T-cell (primary cell): ENCODE measurements at places on chromosomes 4 and X.

GRCh38 chr4:8639021-8639420 lies 46.5 kb downstream of the CPZ start:
- DNase-seq = no peak

- no peak for DNase-seq
Observed at GRCh38 chrX:100316987-100317386, 93.1 kb downstream of the PCDH19 start.

GRCh38 chrX:79035421-79035820 lies 90.2 kb downstream of the P2RY10 start:
- DNase-seq = no peak

DNA sequence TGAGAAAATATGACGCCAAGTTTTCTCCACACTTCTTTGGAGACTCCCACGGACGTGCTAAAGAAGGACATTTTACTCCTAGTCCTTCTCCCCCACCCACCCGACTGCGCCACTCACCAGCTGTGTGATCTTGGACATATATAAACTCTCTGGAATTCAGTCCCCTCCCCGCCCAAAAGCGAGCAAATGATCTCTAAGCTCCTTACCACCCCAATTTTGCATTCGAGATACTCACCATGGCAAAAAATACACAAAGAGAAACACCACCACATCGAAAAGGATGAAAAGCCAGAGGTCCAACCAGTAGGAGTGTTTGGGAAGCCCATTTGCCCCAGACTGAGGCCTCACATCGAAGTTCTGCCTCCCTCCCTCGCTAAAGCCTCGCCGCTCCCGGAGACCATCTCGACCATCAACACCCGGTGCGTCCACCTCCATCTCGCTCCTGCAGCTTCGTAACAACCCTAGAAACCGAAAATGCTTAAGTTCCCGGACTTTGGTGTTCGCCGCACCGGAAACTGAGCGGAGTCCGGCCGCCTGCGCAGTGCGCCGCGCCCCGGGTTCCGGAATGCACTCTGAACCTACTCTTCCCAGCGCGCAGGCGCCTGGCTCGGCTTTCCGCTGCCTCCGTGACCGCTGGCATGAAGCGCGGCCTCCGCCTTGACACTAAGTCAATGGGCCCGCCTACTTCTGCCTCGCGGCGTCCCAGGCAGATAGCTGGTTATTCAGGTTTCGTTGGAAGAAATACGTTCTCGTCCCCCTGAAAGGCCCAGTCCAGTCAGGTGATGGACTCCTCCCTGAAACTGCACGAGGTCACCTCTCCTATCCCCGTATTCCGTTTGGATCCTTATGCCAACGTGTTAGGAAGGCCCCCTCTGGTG lies 21.6 kb downstream of the FABP2 start:
- DNase-seq = peak; percentile 88

- DNase-seq = no peak
Observed at GRCh38 chr4:85787133-85787532, 312.2 kb downstream of the ARHGAP24 start.

DNA sequence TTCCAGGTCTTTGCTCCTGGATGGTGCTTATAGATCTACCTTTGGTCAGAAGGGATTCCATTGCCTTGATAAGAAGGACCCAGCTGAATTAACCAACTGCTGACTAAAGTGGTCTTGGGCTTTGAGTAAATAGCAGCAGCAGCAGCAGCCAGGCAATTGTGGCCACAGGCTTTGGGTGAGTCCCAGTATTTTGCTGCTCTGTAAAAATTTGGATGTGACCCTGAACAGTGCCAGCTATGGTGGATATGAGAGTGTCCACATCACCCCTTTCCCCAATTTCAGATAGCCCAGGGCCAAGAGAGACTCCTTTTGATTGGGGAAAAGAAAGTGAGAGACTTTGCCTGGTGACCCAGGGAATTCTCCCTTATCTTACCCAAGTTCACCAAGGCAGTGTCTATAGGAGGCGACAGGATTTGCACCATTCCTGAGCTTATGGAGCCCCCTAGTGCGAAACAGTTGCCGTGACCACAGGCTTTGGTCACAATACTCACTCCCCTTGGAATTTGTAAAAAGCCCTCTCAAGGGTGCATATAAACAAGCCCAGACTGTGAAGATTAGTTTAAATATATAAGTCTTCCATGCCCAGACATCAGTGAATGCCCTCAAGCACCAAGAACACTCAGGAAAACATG lies 518.0 kb downstream of the TMA16 start:
- DNase-seq = peak; percentile 9

DNA sequence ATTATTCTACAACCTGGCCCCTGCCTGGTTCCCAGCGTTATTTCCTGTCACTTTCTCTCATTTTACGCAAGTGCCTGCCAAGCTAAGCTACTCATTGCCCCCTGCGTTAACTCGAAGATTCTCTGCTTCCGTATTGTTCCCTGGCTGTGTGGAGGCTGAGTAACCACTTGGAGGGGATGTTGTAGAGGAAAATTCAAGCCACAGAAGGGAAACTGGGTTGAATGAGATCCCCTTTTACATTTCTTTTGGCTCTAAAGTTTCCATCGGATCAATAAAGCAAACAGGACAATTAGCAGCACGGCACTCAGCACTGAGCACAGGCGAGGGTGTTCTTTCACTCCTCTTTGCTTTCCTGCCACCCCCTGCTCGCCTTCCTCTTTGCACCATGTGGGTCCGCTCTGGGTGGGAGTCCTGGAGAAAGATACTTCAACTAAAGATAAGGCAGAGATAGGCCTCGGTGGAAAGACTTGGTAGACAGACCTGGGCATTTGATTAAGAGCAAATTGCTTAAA lies 4.2 kb upstream of the TMSB4X start:
- DNase-seq = peak; percentile 53

- no peak for DNase-seq
Observed at GRCh38 chr4:186266729-186267456, 904 bp downstream of the F11 start.

DNA sequence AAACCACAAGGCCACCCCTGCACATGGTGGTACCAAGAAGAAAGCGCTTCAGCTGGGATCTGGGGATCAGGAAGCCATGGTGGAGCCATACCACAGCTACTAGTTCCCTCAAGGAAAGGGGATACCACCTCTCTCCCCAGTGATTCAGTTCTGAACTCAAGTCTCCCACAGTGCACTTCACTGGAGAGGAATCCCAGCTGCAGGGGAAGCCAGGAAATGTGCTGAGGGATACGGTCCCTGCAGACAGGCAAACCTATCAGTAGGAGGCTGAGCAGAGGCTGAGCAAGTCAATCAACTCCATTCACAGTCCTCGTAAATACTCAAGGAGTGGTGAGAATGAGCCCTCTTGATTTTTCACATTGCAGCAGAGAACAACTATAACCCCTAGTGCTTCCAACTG lies 11.0 kb downstream of the TMEM192 start:
- DNase-seq = no peak

- DNase-seq = no peak
Observed at GRCh38 chrX:46575991-46576392, 2.4 kb downstream of the CHST7 start.

DNA sequence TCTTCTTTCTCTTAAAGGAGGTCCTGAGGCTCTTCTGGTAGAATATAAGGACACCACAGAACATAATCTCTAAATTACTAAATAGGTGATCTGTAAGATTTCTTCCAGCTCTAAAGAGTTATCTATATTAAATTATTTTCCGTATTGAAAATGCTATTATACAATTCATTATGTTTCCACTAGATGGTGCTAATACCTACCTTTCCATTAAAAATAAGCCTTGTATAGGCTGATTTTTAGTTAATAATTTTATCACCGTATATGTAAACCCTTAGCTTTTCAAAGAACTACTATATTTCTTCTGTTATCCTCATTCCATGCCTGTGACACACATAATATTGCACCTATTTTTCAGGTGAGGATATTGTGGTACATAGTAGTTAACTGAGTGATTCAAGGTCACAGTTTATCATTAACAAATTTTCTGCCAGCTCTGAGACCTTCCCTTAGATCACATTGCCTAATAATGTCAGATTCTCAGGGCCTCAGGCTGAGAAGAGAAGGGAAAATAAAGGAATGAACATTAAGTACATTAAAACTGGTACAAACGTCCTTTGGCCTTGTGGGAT lies 138.8 kb downstream of the TEX11 start:
- DNase-seq = no peak

GRCh38 chrX:100980608-100981497 lies 11.3 kb downstream of the ARL13A start:
- DNase-seq = no peak

- no peak for DNase-seq
Observed at GRCh38 chrX:11478911-11479310, 185.7 kb downstream of the AMELX start.

- no peak for DNase-seq
Observed at GRCh38 chr4:35933901-35934300, 310.4 kb downstream of the ARAP2 start.

DNA sequence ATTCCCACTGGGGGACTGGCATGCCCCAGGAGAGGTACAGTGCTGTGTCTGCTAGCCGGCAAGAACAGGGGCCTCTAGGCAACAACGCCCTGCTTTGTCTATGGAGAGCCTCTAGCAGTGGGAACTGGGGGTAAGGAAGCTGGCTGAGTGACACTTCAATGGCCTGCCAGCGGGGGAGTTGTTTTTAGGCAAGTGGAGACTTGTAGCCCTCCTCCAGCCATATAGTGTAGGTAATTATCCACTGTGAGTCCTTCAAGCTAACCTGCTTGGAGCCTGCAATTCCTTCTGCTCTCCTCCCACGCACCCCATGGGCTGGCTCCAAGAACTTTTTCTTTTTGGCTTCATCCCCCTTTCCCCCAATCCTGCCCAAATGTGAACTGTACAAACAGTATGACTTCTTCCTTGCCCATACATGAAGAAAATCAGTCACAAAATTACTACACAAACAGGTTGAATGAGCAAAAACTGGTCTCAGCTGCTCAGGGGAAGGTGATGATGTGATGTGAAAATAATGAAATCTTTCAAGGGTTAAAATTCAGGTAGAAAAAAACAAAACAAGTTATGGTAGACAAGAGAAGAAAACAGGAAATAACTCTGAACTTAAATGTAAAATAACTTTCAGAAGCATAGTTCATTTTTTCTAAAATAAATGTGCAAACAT lies 33.1 kb downstream of the LEF1 start:
- DNase-seq = no peak

- no peak for DNase-seq
Observed at GRCh38 chrX:11751261-11751660, 6.8 kb upstream of the MSL3 start.

DNA sequence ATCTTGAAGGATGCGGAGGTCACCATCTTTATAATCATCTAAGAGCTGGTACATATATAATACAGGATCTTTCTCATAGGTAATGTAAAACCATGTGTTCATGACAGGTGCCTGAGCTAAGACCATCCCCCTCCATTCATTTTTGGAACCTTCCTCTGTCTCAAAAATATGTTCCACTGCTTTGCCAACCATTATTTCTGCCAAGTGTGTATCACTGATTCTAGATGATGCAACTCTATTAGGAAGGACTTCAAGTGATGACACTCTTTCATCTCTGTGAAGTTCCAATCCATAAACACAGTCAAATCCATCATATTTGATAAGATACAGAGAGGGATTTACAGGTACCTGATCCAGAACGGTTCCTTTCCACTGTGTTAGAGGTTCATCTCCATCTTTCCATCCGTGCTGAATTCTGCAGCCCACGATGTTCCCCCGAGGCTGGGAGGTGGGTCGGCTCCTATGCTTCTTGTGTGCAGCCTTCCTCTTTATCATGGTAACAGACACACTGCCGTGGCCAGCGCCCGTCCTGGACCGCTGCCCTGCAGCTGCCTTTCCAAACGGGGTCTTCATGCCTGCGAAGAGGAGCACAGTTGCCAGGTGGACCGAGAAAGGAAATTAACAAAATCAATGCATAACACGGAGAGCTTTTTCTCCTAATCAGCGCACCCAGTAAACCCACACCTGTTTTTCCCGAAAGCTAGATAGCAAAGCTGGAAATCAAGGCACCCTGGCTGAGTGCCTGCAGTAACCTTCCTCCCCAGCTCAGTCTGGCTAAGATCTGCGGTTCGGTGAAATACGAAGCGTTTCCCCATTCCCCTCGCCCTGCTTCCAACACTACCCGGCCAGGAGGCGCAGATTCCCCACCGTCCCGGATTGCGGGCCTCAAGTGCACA lies 718 bp downstream of the SPIN3 start:
- DNase-seq = no peak

GRCh38 chr4:113398441-113399143 lies 349.1 kb downstream of the ANK2 start:
- no peak for DNase-seq

DNA sequence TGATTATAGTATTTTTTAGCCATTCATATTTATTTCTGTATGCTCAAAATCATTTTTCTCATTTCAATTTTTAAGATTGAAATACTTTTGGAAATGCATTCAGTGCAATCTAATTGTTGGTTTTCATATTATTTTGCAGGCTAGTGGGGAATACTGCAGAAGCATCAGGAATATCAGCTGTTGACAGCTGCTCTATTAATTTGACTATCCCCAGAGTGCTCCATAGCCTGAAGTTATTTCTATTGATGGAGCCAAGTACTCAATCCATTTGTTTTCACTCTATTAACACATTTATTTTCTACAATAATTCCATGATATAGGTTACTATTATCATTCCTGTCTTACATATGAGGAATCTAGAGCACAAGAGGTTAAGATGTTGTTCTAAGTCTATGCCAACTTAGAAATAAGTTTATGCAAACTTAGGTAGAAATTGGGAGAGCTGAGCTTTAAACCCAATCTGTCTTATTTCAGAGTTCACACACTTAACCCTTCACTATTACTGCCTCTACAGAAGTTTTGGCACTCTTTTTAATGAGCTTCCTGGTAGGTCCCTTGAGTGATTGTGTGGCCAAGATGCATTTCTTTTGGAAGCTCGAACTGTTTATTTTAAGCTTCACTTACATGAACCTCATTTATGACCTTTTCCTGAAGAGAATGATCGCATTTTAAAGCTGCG lies 65.6 kb upstream of the PCDH18 start:
- DNase-seq = no peak

- no peak for DNase-seq
Observed at GRCh38 chr4:87118421-87118820, 102.0 kb downstream of the KLHL8 start.

DNA sequence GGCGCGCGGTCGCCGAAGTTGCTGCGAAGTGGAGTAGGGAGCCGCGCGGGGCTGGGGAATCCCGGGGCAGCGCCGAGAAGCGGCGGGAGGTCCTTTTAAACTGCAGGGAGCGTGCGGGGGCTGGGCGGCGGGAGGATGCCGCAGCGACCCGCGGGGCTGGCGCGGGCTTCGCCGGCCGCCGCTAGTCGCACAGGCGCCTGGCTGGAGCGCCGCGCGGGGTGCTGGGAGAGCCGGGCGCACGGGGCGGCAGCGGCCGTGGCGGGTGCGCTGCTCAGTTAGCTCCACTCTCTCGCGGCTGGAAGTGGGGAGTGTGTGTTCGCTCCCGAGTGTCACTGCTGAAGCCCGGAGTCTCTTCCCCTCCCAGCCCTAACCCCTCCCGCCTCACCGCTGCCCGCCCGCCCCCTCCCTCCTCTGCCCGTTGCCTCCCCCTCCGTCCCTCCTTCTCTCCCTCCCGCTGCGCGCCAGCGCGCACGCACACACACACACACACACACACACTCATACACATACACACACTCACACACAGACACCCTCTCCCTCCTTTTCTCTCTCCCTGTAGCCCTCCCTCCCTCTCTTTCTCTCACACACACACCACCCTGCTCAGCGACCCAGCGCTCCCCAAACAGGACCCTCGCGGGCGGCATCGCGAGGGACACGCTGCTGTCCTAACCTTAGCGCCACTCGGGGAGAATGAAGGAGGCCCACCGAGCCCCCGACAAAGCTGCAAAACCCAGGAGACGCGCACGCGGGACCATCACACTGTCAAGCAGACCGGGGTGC lies at the start of gene NDNF:
NDNF (minus strand) TSS at position 312 of the 780 bp plus-strand sequence. CDS start 26,698 bp downstream, outside the sequence.
- peak; percentile 46 for DNase-seq
